ENCODE measurements at places on chromosomes 3 and 15.

- no peak for DNase-seq
These were observed 10.9 kb downstream of the SLC35A5 start for GRCh38 chr3:112572701-112573100.

- peak; percentile 18 for DNase-seq
These were observed 3.8 kb upstream of the SLCO3A1 start for GRCh38 chr15:91849749-91850161.

- DNase-seq: no peak
These were observed 3.5 kb downstream of the TEX55 start for GRCh38 chr3:119149484-119149883.

GRCh38 chr3:159158213-159158612, 356.4 kb downstream of the MFSD1 start:
- no peak for DNase-seq

GRCh38 chr3:48928679-48929078, 10.0 kb downstream of the ARIH2 start:
- DNase-seq: no peak
